ENCODE measurements at places on chromosomes 7 and 10.

DNA sequence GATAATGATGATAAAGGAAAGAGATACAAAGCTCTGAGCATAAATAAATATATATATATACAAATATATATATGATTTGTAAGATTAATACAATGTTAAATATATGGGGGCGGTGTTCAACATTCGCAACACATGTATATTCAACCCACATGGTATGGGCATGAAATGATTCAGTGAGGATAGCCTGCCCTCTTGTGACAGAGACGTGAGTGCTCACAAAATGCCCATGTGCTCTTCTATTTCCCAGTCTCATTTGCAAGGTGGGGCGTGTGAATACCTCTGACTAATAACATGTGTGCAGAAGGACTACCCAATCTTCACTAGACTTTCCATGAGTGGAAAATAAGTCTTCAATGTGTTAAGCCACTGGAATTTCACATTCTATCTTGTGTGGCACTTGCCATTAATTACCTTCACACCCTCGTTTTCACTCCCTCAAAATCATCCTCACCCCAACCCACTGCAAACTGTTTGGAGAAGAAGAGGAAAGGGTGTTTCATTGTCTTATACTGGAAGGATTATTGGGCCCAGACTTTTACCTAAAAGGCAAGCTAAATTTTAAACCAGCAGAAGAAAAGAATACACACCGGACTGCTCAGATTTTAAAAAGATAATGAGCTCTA, 26.9 kb downstream of the ASAH2 start:
- DNase-seq = no peak

DNA sequence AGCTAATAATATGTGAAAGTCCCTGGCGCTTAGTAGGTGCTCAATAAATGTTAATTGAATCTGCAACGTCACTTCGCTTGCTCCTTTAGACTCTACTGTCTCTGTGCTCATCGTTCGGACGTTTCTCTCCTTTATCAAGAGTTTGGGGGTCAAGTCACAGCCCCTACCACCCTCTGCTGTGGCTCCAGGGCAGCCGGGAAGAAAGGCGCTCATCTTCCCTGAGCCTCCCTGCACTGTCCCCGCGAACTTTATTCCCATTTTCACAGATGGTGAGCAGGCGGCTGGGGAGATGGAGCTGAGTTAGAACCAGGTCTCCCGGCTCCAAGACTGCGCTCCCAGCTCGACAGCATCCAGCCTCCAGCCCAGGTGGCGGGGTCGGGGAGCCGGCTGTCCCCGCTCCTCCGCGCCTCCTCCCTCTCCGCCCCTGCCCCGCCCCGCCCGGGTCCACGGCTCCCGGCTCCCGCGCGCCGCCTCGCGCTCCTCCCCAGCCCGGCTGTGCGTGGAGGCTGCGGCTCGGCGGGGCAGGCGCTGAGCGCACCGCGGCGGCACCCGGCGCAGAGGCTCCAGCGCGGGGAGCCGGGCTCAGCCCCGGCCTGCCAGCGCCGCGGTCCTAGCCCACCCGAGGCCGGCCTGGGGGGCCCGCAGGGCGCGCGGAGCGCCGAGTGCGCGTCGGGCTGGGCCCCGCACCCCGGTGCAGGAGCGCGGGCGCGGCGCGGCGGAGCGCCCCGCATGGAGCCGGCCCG, at the start of gene CLEC2L:
Gene CLEC2L, plus strand, starts transcription at position 487 of the 743 bp plus-strand sequence. Its CDS starts 243 bp downstream, at position 730.
- no peak for DNase-seq

- no peak for DNase-seq
Observed at GRCh38 chr7:39248041-39248691, 270.5 kb downstream of the POU6F2 start.

DNA sequence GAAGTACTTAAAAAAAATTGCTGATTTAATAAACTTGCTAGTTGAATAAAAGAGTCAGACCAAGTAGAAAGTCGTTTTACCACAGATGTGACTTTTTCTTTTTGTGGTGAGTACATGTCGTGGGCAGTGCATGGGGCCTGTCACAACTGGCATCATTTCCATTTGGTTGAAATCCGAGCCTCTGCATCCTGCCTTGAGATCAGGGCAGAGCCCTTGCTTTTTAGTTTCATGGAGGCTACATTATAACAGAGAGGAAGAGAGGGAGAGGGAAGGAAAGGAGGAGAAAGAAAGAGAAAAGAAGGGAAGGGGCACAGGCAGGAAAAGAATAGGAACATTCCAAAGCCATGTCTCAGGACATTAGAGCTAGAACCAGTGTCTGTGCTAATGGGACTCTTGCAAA, 20.4 kb upstream of the INSYN2A start:
- no peak for DNase-seq

- DNase-seq = no peak
Observed at GRCh38 chr7:90276033-90276728, 31.2 kb downstream of the CFAP69 start.

- DNase-seq = no peak
Observed at GRCh38 chr10:24390746-24391145, 181.8 kb downstream of the KIAA1217 start.

- no peak for DNase-seq
Observed at GRCh38 chr10:73262105-73262730, 9.8 kb upstream of the MRPS16 start.

DNA sequence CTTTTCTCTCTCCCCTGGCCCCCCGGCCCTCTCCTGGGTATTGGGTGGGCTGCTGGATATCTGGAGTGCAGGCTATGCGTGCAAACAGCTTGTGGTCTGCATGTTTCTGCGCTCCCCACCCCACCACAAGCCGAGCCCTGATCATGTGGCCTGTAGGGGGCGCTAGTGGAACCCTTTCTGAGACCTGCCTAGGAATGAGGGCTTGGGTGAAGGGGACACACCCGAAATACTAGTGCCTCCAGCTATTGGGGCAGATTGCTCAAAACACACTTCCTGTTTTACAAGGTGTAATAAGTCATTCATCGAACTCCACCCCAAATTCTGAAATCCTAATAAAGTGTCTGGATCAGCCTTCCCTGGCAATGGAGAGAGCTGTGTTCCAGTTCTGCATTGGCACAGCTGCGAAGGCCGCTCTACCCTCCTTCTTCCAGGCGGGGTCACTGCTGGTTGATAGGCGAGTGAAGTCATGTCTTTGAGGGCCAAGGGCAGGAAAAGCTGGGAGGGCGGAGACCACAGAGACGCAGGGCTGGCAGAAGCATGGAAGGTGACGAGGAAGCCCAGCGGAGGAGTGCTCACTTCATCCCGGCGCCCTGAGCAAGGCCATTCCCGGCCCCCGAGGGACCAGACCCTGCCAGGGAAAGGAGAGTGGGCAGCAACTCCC, 19.8 kb upstream of the PRRT4 start:
- no peak for DNase-seq

- DNase-seq = no peak
Observed at GRCh38 chr7:151837285-151838042, 39.5 kb downstream of the PRKAG2 start.

DNA sequence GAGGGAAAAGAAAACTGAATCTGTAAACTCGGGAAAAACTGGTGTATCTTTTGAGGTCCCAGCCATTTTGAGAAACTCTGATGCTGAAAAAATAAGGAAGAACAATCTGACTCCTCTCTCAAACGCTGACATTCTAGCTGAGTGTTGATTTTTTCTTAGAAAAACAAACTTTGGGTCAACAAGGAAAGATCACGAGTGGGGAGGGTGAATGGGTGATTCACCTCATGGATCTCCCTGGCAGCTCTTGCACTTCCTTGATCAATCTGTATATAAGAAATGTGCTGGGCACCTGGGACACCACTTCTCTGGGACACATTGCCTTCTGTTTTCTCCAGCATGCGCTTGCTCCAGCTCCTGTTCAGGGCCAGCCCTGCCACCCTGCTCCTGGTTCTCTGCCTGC, at the start of gene PIP:
Gene PIP, plus strand, starts transcription at position 297 of the 400 bp plus-strand sequence. Its CDS starts 40 bp downstream, at position 337.
- no peak for DNase-seq

GRCh38 chr10:84293574-84294016, 34.8 kb upstream of the CCSER2 start:
- no peak for DNase-seq

DNA sequence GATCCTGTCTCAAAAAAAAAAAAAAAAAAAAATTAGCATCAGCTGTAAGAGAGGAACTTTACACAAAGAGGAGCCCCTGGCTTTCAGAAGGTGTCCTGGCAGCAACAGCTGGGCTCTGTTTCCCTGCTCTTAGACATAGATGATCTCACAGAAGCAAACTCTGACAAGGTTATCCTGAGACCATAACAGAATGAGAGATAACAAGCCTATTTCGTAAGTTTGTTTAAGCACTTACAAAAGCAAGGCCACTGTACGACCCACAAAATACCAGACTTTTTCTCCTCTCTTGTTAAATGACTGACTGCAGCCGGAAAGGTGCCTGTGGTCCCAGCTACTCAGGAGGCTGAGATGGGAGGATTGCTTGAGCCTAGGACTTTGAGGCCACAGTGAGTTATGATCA, 33.3 kb upstream of the OTUD1 start:
- no peak for DNase-seq

DNA sequence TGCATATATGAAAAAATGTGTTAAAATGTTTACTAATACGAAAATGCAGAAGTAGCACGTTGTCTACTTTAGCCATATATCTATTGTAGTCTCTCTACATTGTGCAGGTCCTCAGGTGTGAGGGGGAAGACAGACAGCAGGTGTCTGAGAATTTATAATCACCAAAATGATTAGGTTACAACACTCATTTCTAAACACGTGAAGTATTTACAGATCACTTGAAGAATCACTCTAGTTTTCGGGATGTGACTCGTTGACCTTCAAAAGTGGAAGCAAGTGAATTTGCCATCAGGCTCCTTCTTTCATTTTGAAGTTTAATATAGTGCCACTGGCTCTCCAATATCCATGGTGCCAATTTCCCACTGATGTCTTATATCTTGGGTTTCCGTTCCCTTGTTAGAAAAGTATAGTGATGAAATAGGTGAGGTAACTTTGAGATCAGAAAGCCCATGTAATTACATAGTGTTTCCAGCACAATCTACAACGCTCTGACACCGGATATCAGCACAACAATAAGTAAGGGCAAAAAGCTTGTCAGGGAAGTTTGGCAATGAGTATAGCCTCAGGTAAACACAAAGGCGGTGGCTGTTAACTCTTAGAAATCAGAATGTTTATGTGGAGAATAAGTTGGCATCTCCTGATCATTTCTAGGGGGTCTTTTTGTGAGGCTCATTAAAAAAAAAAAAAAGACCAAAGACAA, 57.5 kb upstream of the SP4 start:
- no peak for DNase-seq

- no peak for DNase-seq
Observed at GRCh38 chr10:49323896-49324270, 24.9 kb downstream of the C10orf71 start.

DNA sequence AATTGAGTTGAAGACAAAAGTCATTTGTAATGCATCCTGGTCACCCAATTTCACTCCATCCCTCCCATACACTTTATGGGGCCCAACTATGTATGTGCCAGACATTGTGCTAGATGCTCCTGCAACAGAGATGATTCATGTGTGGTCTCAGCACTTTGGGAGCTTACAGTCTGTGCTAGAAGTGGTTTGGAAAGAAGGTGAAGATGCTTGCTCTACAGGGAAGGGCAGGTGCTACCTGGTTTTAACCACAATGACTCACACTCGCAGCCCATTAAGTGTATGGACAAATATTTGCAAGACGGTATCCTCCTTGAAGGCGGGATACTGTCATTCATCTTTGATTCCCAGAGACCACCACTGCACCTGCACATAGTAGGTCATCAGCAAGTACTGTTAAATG, 257.6 kb downstream of the OTUD1 start:
- no peak for DNase-seq

DNA sequence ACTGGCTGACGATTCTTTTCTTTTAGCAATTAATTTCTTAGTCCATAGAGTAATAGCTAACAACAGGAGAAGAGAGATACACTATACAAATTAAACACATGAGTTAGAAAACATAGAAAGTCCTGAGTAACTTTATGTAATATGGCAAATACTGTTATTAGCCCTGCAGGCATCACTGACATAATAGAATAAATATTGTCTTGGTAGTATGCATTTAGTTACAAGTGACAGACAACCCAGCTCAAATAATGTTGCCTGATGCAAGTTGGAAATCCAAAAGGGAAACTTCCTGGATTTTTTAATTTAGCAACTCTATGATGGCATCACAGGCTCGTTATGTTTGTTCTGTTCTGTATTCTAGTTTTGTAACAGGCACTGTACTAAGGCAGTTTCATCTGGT, 95.1 kb downstream of the DKK1 start:
- DNase-seq = no peak

DNA sequence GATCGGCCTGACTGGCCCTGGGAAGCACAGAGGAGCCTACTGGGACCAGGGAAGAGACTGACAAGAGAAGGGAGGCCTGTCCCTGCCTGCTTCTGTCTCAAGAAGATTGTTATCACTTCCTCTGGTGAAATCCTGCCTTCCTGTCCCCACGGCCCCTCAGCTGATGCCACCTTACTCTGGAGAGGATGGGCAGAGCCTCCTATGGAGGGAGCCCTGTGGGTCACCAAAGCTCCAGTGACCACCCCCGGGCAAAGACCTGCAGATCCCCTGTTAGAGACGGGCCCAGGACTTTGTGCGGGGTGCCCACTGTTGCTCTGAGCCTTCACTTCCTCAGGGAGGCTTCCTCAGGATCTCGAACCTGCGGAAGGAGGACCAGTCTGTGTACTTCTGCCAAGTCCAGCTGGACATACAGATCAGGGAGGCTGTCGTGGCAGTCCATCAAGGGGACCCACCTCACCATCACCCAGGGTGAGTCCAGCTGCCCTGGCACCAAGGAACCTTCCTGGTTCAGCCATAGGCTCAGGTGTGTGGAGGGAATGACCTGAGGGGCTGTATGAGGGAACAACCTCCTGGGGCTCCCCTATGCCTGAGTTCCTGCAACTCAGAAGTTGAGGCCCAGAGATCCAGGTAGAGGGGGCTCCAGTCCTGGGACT, 1.4 kb upstream of the PILRB start:
- no peak for DNase-seq

- DNase-seq = no peak
Observed at GRCh38 chr7:150950496-150951180, 27.5 kb downstream of the KCNH2 start.

GRCh38 chr10:56028298-56029132, 332.5 kb downstream of the ZWINT start:
- DNase-seq = no peak

DNA sequence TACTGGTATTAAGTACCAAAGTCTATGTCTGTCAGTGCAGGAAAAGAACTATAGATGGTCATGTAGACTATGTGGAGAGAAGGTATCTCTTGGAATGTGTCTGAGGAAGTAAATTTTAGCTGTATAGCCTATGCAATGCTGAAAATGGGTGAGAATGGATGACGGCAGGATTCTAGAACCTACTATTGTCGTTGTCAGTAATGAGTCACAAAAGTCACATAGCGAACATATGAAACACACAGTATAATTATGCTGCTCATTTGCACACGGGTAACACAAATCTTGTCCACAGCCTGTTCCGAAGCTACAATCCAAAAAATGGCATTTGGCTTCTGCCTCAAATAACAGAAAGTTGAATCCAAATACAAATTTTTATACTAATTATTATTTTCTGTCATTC, 33.6 kb upstream of the KMT2E start:
- no peak for DNase-seq
